ENCODE measurements at places on chromosomes 11 and 22.

DNA sequence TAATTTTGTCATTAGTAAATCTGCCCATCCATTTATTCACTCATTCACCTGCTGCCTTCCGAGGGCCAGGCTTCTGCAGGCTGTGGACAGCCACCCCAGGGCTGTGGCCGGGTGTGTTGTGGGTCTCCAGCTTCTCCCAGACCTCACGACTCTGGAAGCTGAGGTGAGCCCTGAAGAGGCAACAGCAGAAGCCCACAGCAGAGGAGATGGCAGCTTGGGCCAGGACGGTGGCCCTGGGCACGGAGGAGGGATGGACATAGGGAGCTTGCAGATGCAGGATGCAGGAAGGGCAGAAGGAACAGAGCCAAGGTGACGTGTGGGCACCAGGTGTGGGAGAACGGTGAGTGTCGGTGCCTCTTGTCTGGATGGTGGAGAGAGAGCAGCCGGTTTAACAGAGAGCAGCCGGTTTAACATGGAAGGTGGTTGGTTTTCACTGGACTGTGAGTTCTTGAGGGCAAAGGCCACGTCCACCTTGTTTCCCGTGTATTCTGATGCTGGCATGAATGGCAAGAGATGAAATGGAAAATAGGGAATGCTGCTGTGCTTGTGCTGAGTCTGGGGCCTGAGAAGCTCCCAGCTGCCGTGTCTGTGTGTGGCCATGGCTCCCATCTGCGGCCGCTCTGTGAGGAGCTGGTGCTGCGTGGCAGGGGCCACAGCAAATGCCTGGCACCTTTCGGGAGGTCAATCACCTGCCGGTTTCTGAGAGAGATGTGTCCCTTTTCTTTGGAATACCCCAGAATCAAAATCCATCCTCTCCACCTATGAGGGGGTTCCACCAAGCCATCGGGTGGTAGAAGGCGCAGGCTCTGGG is 669.9 kb downstream of the BRD1 start:
- no peak for DNase-seq

GRCh38 chr11:364991-365725 is 4.1 kb upstream of the B4GALNT4 start:
- DNase-seq, result no peak

- DNase-seq, result no peak
Measured at GRCh38 chr11:111938687-111939160, 1.6 kb downstream of the DIXDC1 start.

DNA sequence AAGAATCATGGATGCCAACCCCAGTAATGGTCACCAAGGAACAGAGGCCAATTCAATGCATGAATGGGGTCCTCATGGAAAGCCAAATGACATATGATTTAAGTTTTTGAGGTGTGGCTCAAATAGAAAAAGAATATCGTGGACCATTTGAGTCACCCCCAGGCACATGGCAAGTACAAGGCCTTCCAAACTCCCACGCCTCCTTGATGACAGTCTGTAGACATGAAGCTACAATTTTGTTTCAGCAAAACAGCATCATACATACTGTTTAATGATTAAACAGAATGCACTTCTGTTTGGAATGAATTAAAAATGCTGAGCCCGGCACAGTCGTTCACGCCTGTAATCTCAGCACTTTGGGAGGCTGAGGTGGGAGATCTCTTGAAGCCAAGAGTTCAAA is 7.4 kb downstream of the FADD start:
- no peak for DNase-seq

GRCh38 chr22:38148245-38148644 is 33.4 kb downstream of the PLA2G6 start:
- no peak for DNase-seq

GRCh38 chr22:31241200-31241599 is 29.1 kb downstream of the LIMK2 start:
- DNase-seq, result no peak

Data from activated naive CD4-positive, alpha-beta T cell (primary cell).